HEK293T (cell line): ENCODE measurements at places on chromosomes 2 and 18.

DNA sequence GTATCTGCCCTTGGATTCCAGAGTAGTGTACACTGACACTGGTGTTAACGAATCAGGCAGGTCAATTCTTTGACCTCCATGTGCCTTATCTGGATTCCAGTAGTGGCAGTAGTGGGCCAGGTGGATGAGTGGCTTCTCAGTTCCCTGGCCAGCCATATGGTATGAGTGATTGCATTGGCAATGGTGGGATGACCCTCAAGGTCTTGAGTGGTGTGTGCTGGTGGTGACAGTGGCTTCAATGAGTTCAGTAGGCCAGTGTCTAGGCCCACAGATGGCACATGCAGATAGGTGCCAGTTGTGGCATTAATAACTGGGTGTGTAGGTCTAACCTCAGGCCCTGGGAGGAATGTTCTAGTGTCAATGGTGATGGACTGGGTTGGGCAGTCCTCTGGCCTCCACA is 674.1 kb upstream of the NXPH2 start:
- no peak for DNase-seq

GRCh38 chr2:64141674-64142405 is 2.4 kb downstream of the PELI1 start:
- no peak for DNase-seq

DNA sequence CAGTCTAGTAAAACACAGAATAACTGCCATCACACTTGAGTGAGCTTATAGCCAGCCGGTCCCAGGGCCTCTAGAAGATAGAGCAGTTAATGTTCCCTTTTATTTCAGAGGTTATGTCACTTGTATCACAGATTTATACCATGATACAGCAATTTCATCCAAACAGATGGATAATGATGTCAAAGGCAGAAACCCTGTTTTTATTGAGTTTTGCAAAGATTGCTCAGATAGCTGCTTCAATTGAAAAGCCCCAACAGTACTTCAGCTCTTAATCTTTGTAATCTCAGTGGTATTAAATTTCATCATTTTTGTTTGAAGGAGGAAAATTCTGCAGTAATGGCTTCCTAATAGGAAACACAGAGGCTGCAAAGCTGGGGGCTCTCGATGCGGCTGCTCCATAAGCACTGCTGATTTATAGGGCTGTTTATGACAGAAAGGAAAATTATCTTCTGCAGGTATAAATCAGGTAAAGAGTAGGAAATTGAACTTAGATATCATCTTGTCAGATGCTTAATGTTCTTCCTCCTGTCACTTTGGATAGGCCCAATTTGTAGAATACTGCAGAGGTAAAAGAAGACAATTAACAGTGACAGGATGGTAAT is 112.3 kb downstream of the LNPK start:
- DNase-seq, result no peak

DNA sequence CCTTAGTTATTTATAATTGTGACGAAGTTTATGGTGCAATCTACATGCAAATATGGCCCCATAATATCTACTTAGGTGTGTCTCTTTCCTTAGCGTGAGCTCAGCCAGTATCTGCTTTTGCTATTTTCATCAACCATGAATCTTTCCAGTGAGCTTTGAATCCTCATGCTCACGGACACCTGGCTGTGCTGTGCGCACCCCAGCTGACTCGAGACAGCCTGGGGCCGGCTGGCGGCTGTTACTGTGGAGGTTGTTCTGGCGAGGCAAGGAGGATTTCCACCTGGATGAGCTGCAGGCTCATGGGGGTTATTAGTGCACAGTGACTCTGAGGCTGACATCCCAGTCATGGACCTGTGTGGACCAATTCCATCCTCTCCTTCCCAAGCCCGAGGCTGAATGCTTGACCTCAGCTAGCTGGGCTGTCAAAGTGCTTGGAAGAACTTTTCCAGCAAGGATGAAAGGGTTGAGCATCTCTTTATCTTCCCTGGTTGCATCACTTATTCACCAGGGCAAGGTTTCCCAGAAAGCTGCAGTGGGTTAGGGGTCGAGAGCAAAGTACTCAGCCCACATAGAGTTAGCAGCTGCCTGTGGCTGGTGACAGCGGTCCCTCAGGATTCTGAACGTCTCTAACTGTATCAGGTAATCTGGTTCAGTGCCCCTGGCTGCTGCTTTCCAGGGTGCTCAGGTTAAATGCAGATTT is 141.7 kb downstream of the ARL4C start:
- no peak for DNase-seq

DNA sequence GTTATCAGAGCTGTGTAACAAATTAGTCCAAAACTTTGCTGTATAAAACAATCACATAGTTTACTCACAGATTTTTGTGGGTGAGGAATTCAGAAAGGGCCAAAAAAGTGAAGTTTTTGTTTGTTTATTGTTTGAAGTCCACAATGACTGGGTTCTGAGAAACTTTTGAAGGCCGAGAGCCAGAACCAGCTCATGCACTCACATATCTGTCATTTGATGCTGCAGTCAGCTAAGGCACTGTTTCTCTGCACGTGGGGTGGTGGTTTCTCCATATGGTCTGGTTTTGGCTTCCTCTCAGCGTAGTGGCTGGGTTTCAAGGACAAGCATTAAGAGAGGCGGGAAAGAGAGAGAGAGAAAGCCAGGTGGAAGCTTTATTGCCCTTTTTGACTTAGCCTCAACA is 131.8 kb downstream of the TWIST2 start:
- no peak for DNase-seq

DNA sequence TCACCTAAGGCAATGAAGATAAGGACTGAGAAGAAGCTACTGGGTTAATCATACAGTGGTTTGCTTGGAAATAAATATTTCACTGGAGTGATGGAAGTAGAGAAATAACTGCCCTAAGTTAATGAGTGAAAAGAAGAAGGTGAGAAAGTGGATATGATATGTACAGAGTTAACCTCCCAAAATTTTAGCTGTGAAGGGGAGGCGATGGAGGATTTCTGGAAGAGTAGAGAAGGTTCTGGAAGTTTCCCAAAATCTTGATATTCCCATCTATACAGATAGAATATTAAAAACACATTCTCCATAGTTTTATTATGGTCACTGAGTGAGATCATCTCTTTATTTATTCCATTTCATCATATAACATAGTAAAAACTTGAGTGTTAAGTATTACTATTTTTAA is 296.6 kb upstream of the RGPD4 start:
- no peak for DNase-seq

DNA sequence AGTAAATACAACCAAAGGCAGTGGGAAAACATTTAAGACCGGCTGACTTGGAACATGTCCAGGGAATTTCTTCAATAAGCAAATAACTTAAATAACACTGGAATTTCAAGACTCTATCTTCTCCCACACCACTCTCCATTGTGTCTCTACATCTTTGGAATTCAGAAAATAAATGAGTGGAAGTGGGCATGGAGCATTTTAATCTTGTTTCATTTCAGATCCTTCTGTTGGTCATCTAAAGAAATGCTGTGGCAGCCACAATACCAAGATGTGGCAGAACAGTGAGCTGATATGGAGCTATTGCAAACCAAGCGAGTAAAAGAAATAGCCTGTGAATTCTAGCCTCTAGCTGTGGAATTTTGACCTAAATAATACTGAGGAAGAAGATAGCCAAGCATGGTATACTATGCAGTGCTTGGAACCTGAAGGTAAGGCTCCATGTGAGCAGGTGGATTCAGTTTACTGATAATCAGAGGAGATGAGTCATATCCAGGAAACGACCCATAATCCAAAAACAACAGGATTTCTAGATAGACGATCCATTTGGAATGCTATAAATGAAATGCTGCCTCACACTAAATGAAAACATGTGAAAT is 157.1 kb upstream of the SCN7A start:
- no peak for DNase-seq

DNA sequence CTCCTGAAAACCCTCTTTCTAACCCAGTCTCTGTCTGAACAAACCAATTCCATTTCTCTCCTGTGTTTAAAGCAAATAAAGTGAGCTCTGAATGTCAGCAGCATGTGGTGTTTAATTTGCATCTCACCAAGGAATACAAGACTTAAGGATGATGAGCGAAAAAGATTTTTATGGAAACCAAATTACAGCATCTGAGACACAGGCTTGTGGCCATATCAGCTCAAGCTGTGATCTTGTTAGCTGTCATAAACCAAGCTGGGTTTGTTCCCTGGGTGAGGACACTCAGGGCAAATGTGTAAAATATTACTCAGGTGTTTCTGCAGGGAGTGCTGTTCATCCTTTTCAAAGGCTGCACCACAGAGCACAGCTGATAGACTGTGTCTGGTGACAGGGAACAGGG is 129.3 kb upstream of the REV1 start:
- DNase-seq, result no peak

DNA sequence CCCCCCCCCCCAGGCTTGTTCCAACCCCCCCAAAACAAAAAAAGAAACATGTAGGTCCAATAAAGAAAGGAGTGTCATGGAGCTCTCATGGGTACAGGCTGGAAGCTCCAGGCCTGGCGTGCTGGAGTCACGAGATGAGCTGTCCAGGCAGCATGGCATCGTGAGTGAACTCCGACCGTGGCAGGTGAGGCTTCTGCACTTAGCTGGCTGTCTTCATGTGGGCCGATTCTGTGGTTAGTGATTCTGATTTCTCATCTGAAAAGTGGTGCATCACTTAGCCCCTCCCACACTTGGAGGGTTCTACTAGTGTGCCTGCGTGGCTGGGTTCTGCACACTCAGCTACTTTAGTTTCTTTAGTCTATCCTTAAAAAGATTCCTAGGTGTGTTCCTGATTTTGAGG is 126.4 kb upstream of the MGAT5 start:
- no peak for DNase-seq

- no peak for DNase-seq
Observed at GRCh38 chr2:145666552-145666951, 1146.6 kb upstream of the ZEB2 start.

- DNase-seq, result peak; percentile 87
Observed at GRCh38 chr2:208254118-208254870, 577 bp downstream of the IDH1 start.

DNA sequence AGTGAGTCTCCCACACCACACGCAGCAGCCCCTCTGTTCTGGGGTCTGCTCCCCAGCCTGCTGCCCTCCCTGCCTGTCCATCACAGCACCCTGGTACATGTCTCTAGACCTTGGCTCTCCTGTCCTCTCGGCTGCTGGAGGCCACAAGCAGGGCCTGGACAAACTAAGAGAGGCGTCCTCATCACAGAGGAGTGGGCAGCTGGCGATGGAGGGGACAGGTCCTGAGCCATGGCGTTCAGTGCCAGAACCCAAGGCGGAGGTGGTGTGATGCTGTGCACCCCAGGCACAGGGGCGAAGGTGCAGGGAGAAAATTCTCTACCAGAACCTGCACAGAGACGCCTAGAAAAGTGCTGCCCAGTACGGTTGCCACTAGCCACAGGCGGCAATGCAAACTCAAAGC is 47.4 kb downstream of the BIN1 start:
- DNase-seq, result no peak

DNA sequence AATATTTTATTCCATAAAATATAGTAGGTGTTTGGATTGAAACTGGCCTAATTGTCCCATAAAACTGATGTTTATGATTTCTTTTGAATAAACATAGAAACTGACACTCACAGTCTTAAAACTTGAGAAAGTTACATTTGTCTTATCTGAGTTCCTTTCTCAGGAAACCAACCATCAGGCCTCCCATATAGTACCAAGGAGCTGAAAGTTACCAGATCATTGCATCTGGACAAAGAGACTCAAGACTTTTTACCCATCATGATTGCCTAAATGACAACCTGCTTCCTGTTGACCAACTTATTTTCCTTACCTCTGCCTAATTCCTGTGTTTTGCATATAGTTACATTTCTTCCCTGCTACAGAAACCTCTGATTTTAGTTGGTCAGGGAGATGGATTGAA is 137.0 kb upstream of the XPO1 start:
- DNase-seq, result no peak

GRCh38 chr2:81324046-81324445 is 1019.5 kb upstream of the LRRTM1 start:
- no peak for DNase-seq

DNA sequence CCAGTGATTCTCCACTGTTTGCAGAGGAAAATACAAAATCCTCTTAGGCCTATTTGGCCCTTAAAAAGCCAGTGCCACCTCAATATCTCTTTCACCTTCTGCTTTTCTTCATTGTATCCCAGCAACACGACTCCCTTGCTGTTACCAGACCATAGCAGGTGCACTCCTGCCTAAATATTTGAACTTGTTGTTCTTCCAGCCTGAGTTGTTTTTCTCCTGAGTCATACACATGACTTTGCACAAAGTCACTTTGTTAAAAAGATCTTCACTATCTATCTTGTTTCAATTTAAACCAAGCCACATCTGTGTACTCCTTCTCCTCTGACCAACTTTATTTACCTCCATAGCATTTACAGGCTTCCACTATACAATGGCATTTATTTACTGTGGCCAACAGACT is 103.6 kb downstream of the LRRTM4 start:
- DNase-seq, result no peak

DNA sequence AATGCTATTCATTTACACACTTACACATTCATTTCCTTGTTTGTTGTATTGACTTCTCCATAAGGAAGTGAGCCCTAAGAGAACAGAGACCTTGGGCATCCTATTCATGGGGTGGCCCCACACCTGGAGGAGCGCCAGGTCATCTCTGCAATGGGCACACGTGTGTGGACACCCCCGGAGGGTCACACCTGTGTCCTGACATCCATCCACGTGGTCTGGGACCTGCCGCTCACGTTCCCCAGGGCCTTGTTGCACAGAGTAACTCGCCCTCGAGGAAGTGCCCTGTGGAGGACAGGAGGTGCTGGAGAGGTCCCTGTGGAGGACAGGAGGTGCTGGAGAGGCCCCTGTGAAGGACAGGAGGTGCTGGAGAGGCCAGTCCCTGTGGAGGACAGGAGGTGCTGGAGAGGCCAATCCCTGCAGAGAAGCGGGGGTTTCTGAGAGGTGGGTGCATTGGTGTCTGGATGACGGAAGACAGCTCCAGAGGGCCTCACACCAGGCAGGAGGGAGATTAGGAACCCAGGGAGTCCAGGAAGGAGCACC is 73.2 kb upstream of the GPC1 start:
- no peak for DNase-seq

DNA sequence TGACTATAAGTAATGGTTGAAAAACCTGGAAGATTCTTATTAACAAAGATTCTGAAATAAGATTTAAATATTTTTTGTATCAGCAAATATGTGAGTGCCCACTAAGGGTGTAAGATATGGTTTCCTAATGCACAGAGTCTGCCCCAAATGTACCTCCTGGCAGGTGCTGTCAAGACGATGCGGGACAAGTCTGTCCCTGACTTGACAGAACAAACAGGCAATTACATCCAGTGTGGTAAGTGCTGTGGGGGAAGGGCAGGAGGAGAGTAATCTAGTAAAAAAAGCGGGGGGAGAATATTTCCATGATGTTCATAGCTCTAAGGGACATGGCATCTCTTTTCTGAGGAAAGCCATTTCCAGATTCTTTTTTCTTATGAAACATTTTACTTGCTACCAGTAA is 127.5 kb downstream of the COL4A4 start:
- DNase-seq, result no peak

GRCh38 chr2:239896075-239896474 is 129.1 kb downstream of the NDUFA10 start:
- no peak for DNase-seq

GRCh38 chr18:74796841-74797576 is 199.3 kb downstream of the ZNF407 start:
- DNase-seq, result no peak

- DNase-seq, result no peak
Observed at GRCh38 chr2:83471655-83472054, 987.4 kb downstream of the SUCLG1 start.
